ENCODE measurements at places on chromosomes 11 and 22.

DNA sequence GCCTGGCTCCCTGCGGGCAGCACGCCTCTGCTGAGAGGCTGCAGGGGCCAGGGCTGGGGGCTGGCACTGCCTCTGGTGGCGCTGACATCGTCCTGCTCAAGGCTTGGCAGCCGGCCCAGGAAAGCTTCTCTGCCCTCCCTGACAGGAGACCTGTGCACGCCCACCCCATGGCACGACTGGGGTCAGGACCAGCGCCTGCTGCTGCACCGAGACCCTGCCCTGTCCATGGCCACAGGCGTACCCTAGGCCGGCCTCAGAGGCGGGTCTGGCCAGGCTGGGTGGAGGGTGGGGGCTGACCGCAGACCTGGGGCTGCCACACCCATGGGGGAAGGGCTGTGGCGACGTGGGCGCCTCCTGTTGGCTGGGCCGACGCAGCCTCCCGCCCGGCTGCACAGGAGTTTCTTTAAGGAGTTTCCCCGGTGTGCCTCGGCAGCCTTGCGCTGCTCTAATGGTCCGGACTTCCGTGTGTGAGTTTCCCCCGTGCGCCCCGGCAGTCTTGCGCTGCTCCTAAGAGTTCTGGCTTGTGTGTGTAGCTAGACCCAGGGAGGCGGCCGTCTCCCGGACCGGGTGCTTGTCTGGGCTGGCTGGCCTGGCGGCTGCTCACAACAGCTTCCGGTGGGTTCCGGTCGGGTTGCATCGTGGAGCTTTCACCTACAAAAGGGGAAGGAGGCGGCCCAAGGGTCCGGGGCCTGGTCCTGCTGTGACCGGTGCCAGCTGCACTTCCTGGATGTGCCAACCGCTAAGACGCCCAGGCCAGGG is 4.6 kb downstream of the TRABD start:
- peak; percentile 91 for DNase-seq

- DNase-seq = no peak
These were observed 53.3 kb downstream of the FAT3 start for GRCh38 chr11:92277871-92278270.

GRCh38 chr11:119912229-119912628 is 183.2 kb upstream of the NECTIN1 start:
- no peak for DNase-seq

GRCh38 chr11:76621868-76622267 is 48.7 kb downstream of the LRRC32 start:
- DNase-seq = no peak

- no peak for DNase-seq
These were observed 79.1 kb upstream of the SCUBE2 start for GRCh38 chr11:9170450-9170849.

DNA sequence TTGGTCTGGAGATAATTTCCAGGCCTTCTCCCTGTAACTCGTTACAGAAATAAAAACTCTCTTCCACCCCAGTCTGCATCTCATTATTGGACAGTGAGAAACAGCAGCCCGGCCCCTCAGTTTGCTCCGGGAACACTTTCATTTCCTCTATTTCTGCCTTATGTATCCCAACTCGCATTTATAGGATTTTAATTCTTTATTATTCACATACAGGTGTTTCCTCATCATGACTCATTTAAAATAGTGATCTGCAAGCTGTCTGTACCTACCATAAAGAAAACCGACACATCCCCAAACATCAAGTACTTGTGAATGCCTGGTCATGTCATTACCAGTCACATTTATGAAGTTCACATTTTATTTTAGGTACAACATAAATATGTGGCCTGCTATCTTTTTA is 42.8 kb downstream of the PIWIL3 start:
- DNase-seq = no peak

DNA sequence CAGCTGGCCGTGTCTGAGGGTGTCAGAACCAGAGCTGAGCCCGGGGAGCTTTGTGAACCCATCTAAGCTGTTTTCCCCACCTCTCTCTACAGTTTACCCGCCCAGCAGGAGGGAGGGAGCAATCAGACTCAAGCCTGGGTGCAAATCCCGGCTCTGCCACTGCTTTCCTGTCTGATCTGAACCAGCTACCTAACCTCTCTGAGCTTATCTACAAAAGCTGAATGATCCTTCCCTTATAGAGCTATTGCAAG is 252 bp downstream of the APOL2 start:
- DNase-seq = no peak

GRCh38 chr11:9089061-9089460 is 2.3 kb downstream of the SCUBE2 start:
- DNase-seq = no peak

- no peak for DNase-seq
These were observed 2.0 kb upstream of the PPARA start for GRCh38 chr22:46148336-46148735.

- no peak for DNase-seq
These were observed 45.6 kb downstream of the ZNF280B start for GRCh38 chr22:22462813-22463567.

DNA sequence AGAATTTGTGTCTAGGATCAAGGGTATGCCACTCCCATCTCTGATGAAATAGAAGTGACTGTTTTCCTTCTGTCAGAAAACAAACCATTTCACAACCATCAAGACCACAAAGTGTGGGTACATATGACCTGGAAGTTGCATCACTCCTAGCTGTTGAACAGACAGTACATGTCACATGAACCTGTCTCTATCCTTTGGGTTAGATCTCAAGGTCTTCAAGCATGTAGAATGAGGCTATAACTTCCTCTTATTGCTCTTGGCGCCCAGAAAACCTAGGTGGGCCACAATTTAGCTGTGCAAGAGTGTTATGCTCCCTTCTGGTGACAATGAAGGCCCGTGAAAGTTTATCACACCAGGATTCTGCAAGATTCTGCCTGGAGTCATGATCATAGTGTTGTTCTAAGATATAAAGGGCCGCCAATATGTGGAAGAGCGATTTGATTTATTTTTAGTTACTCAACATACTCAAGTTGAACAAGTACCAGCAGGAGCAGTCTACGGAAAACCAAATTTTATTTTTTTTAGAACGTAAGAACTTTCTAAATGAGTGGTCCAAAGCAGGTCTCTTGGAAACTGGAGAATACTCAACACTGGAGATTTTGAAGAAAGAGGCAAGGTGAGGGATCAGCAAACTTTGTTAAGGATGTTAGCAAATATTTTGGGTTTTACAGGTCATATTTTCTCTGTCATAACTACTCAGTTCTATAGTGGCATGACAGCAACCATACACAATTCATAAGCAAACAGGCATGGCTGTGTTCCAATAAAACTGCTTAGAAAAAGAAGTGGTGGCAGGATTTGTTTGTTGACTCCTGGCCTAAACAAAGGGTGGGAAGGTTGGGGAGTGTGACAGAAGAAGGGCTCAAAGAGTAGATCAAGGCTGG is 101.8 kb downstream of the USP35 start:
- peak; percentile 99 for DNase-seq

- DNase-seq = no peak
These were observed 26.9 kb upstream of the FCHSD2 start for GRCh38 chr11:73168925-73169579.

GRCh38 chr22:46671824-46672432 is 51.7 kb downstream of the GRAMD4 start:
- no peak for DNase-seq

DNA sequence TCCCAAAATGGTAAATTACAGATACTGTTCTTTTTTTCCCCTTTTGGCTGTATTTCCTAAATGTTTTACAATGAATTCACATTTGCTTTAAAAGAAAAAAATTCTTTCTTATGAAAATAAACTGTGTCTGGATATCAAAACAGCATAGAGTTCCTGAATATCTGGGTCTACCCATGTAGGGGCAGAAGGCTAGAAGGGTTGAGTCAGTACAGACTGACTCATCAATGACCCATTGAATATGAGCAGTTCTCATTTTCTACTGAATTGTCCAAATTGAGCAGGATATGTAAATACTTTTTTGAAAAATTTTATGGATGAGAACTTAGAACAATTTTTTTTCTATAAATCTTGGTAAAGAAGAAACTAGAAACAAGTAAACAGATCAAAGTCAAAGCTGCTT is 16.3 kb upstream of the C11orf87 start:
- DNase-seq = no peak

DNA sequence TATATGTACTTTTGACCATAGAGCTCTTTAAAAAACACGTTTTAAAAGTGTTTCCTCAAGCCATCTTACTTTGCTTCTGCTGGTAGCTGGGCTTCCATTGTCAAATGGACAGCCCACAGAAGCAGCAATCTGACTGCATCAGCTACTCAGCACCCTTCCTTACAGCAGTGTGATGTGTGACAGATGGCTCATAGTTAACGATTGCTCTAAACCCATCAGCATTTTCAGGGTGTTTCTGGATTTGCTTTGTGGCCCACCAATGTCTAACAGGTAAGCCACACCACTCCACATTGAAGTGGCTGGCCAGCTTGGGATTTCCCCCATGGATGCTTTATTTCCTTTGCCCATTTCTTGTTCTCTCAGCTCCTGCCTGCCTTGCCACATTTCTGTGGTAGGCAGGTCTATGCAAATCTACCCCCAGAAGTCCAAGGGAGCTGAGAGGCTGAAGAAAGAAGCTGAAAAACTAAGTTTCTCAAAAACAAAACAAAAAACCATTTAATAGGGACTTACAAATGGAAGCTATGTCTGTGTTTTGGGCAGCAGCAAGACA is 7.3 kb upstream of the FAR1 start:
- no peak for DNase-seq

GRCh38 chr11:98307827-98308491 is 712.8 kb upstream of the CNTN5 start:
- no peak for DNase-seq

Measured in CD14-positive monocyte (primary cell).